ENCODE measurements at places on chromosomes 6 and 20.

GRCh38 chr6:152418551-152418950, 218.6 kb downstream of the SYNE1 start:
- no peak for DNase-seq

GRCh38 chr6:17472653-17473183, 79.3 kb downstream of the CAP2 start:
- no peak for DNase-seq

DNA sequence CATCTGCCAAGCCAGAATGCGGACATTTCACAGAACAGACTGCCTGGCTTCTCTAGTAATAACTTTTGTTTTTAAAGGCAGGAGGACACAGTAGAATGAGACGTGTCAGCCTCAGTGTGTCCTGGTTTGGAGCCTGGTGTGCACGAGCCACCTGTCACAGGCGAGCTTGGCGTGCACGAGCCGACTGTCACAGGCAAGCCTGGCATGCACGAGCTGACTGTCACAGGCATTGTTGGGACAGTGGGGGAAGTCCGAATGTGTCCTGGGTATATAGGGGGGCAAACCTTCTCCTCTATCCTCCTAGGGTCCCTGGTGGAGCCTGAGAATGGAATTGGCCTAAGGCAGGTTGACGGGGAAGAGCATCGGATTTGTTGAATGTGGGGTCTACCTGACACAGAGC, 7.5 kb downstream of the KIF25 start:
- no peak for DNase-seq

GRCh38 chr6:85472744-85473143, 22.9 kb downstream of the NT5E start:
- DNase-seq: no peak

- DNase-seq: no peak
Observed at GRCh38 chr20:19903168-19903811, 113.9 kb upstream of the NAA20 start.

DNA sequence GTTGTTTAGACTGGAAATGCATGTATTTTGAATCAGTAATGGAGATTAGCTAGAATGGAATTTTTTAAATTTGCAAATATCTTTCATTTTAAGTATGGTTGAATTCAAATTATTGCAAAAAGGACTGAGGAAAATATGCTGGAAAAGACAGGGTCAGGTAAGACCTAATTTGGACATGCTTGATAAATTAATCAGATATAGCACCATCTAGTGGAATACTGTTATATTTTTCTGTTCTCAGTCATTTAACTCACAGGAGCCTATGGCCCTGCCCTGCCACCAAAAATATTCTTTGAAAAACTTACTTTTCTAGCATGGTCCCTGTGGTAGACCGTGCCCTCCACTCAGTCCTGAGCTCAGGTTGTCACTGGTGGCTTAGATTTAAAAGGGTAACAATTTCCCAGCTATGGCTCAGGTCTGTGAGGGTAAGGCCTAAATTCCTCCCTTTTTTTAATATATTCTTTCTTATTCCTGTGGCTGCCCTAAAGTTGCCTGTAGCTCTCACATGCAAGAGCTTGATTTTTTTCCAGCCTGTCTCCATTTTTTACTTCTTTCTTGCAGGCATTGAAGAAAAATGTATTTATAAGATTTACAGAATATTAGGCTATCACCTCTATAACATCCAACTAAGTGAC, 25.3 kb upstream of the KIAA1586 start:
- DNase-seq: no peak

DNA sequence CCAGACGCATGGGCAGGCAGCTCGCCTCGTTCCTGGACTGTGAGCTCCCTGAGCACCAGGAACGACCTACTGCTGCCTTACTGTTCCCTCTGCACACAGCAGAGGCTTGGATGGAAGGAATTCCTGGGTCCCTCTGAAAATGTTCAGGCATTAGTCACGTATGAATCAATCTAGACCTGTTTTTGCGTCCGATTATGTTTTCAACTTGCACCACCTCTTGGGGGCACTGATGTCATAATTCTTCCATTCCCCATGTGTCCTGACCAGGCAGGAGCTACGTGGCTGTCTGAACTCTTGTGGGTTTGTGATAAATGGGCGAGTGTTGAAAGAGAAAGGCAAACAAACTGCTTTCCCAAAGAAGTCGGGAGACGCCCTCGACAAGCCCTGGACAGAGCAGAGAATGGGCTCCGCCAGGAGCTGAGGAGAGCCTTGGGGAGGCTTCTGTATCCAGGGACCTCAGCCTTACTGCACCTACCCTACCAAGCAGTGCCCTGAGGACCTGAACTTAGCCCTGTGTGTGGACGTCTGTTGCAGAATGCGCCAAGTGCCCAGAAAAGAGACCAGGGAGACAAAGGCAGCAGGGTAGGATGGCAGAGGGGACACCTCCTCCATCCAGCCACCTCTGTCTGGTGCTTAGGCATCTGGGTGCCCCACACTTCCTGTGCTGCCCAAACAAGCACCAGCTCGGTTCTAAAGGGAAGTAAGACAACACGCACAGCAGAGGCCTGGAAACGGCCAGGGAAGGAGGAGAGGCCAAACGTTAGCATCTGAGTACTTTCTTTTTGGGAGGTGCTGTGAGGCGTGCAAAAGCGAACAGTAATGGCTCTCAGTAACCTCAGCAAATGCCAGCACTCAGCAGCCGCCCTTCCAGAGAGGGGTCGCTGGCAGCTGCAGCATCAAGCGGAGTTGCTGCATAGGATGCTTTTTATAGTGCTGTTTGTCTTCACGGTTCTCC, 124.2 kb downstream of the LY86 start:
- DNase-seq: no peak

DNA sequence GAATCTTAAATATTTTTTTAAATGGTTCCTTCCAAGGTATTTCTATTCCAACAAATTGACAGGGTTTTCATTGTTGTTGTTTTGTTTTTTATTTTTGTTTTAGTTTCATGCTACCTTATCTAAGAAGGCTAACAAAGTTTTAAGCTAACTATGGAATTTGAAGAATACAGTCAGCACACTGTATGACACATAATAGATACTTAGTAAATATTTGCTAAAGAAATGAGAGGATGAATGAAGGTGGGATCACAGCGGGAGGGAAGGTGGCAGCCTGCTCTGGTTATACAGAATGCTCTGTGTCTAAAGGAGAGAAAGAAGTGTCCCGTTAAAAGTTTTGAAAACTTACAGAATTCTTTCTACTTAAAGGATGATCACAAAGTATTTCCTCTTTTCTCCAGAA, 43.7 kb upstream of the DST start:
- no peak for DNase-seq

DNA sequence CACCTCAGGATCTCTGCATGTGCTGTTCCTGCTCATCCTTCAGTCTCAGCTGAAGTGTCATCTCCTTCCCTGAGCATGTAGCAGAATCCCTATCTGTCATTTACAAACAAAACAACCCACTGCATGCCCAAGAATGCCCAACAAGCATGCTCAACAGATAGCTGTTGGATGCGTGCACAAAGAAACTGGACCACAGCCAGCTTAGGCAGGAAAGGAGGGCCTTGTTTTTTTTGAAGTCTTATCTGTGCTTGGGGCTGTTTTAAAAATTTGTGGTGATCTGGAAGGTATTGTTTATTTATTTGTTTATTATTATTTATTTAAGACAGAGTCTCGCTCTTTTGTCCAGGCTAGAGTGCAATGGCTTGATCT, 18.5 kb upstream of the SLC16A10 start:
- no peak for DNase-seq

DNA sequence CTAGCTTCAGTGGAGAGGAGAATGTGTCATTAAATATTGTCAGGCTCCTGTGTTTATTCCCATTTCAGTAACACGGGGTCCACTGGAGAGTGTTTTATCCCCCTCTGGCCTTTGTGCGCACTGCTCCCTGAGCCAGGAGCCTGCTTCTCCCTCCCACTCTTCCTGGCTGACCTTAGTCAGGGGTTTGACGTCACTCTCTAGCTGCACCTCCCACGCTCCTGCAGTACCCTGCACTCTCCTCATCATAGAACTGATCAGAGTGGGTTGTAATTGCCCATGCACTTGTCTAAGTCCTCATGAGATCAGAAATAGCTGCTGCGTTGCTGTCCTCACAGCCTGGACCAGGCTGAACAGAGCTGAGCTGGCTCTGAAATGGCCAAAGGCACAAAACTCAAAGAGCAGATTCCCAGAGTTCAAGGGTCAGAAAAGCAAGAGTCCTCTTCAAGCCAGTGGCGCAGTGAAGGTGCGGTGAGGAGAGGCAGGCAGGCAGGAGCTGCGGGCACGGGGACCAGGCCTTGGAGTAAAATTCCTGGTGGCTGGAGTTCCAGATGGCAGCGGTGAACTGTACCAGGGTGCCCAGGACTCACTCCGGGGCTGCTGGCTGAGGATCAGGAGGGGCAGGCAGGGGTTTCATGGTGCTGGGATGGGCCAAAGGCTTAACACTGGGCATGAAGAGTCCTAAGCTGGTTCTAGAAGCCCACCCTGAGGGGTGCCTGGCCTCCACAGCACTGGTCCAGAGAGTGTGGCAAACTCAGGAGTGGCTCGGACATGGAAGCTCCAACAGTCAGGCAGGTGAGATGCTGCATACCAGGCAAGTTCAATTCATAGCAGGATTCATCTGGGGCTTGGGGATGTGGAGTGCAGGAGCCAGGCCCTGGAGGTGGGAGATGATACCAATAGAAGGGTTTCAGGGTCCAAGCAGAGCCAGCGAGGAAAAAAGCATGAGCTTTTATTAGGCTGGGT, 170.9 kb downstream of the SCP2D1 start:
- DNase-seq: no peak

GRCh38 chr6:35558571-35558970, 45.9 kb upstream of the TULP1 start:
- no peak for DNase-seq

DNA sequence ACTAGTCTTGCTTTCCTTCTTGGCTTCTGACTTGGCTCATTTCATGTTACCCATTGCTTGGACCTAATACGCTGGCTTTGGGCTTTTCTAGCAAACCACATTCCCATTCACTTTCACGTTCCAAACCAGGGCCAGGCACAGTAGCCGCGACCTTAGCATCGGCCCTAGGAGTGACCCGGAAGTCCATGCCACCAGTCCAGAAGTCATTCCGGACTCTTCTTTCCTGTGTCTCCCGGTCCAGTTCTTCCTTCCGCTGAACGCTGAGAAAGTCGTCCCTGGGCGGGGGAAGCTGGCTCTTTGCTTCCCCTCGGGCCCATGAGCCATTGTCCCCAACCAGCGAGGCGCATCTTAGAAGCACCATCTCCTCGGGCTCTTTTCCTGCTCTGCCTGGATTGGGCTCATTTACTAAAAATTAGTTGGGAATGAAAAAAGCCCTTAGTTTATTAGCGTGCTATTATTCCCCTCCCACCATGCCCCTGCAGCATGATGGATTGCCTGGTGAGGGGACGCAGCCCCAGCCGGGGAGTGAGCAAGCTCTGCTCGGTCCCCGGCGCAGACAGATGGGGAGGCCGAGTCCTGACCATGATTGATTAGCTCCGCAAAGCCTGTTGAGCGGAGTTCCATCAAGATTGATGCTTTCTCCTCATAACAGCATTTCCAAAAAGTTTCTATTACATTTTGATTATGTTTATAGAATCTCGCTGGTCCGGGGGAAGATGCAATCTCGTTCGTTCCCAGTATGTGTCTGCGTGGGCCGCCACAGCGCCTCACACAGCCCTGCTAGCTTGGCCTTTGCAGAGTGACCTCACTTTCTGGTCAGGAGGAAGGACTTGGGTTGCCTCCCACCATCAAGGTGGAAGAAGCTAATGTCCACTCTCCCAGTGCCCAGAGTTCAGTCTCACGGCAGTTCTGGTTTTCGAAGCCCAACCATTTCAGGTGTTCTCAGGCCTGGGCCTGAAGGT, 115.1 kb upstream of the TOP1 start:
- no peak for DNase-seq

DNA sequence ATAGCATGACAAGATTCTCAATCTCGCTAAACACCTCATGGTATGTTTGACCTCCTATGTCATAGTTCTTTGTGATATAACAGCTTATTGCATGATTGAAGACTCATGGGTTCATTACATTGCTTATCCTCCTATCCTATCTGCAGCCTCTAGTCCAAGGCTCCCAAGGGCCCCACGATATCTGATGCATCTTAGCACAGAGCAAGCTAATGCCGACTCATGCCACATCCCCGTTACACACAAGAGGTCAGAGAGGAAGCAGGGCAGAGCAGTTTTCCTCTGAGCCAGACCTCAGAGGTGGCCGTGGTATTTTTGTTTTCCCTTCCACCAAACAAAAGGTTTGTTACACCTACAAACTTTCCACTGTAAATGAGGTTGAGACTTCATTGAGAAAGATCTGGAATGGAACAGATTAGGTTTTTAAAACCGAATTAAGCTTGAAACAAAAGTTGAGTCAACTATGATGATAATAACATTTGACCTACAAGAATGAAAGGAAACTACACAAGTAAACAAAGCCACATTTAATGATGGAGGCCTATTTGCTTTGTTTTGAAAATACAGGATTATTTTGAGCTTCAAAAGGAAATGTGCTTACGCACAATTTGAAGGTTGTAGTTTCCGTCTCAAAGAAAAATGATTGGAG, 133.9 kb upstream of the MYLIP start:
- DNase-seq: no peak

DNA sequence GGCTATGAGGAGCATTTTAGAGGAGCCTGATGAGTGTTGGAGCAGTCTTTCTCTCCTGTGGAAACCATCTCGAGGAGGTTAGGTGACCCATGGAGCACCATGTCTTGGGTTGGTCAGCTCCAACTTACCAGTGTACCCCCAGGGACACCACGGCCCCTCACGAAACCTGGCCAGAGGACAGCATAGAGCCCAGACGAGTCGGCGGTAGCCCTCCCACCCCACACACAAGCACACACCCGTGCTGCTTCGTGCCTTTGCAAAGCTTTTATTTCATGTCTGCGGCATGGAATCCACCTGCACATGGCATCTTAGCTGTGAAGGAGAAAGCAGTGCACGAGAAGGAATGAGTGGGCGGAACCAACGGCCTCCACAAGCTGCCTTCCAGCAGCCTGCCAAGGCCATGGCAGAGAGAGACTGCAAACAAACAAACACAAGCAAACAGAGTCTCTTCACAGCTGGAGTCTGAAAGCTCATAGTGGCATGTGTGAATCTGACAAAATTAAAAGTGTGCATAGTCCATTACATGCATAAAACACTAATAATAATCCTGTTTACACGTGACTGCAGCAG, 53.6 kb downstream of the EZR start:
- DNase-seq: no peak

GRCh38 chr6:130611366-130611765, 215.8 kb upstream of the SMLR1 start:
- no peak for DNase-seq

GRCh38 chr6:88870717-88871330, 92.6 kb downstream of the RNGTT start:
- DNase-seq: peak; percentile 46

GRCh38 chr6:52517502-52518278, 59.2 kb downstream of the TRAM2 start:
- DNase-seq: peak; percentile 35

DNA sequence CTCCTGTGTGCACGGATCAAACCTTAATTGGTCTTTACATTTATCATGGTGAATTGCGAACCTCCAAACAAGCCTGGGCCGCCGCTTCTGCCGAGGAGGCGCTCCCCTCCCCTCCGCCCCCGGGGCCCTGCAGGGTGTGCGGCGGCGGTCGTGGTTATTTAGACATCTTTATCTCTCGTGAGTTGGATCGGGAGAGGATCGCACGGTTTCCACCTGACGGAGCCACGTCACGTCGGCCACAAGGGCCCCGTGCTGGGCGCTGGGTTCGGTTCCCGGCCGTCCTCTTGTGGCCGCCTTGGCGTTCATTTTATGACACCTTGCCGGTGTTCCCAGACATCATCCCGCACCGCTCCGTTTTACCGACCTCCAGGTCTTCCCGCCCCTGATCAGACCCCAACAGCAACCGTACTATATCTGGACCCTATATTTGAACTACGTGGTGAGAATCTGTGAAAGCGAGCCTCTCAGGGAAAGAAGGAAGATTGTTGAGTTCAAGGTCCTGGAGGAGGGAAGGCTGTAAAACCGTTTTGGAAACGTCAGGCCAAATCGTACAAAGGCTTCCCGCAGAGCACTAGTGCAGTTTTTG, 1.3 kb upstream of the CNR1 start:
- no peak for DNase-seq

Measured in stimulated activated CD4-positive, alpha-beta T cell treated with anti-CD3 and anti-CD28 coated beads, Interleukin-4, amount 100 ng/mL, for 24 hours (primary cell).